Mesothelial cell of epicardium (in vitro differentiated cells): ENCODE measurements at places on chromosomes 7 and 10. TPM values are rescaled to one million over a fixed set of nuclear protein-coding genes. Genes with fewer than 3 reads are reported as not detected.

DNA sequence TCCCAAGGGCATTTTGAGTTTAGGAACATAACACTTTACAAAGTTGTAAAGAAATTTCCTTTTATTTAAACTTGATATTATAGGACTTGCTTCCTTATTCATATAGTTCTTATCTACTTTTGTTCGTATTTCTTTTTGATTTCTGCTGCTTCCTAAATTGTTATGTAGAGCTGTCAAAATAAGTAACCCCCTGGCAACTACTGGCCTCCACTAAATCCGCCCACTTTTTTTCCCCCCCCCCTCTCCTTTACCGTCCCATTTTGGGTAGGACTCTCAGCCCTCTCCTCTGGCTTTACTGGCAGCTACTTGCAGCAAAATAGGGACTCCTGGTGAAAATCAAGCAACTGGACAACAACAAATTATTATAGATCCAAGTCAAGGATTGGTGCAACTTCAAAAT, 1.1 kb downstream of the SP4 start:
- H3K4me3 ChIP-seq = peak overlapping the region; percentile 92
- peak overlapping the region; percentile 17 for H3K27ac ChIP-seq
- no peaks in the 10 kb centered on the region for H3K27me3 ChIP-seq
- DNase-seq = no peak

- no peak for DNase-seq
- H3K27ac ChIP-seq = no peak overlapping the region
- H3K4me3 ChIP-seq = no peak overlapping the region
- peaks cover 6% of the 10 kb centered on the region for H3K27me3 ChIP-seq
- H3K36me3 ChIP-seq = no peaks in the 10 kb centered on the region
These were observed 37.8 kb upstream of the SEC61G start for GRCh38 chr7:54796853-54797252.

DNA sequence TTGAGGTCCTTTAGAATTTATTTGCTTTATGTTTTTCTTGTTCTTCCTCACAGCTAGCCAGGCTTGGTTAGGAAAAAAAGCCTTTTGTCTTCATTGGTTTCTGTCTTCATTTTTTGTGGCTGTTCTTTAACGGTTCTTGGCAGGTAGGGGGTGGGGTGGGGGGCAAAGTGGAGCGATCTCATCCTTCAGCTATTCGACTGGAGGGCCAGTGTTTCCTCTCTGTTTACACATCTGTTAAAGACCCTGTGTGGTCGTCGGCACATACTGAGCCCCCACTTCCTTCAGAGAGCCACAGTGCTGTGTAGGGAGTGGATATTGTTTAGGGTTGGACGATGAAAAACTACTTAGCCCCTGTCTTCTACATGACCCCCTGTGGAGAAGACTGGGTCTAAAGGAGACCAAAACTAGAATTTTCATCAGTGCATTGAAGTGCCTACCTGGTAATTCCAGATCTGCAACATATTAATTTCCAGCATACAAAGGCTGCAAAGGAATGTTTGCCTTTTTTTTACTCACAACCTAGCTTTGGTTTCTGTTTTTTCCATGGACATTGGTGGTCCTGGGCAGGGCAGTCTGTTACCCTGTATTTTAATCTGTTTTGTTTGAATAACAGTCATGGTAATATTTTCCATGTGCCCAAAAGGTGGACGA, 29.0 kb downstream of the PRPF18 start:
- no peak for DNase-seq
- peaks cover 46% of the 10 kb centered on the region for H3K4me1 ChIP-seq
- H3K36me3 ChIP-seq = peaks cover 32% of the 10 kb centered on the region
- peak overlapping the region; percentile 14 for H3K4me3 ChIP-seq

GRCh38 chr7:117675497-117676435, 195.9 kb downstream of the CFTR start:
- no peak overlapping the region for H3K4me3 ChIP-seq
- H3K4me1 ChIP-seq = peaks cover 15% of the 10 kb centered on the region
- H3K27me3 ChIP-seq = no peaks in the 10 kb centered on the region
- no peak overlapping the region for H3K27ac ChIP-seq
- no peaks in the 10 kb centered on the region for H3K36me3 ChIP-seq
- no peak for DNase-seq

DNA sequence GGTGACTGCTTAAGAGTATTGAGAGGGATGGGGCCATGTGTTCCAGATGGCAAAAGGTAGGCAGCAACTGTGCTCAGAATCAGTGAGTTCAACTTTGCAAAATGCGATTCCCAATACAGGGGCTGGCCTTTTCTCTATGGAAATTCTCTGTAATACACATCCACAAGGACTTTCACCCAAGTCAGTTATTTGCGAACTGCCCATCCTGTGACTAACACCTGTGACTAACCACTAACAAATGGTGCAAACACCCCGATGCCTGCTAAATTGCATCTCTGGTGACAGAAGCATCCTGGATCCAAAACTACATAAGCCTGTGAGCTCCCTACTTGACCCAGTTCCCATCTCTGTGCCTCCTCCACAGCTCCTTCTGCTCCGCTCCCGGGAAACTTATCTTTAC, 9.0 kb upstream of the CUZD1 start:
- H3K4me3 ChIP-seq = no peak overlapping the region
- no peak for DNase-seq
- peaks cover 31% of the 10 kb centered on the region for H3K27me3 ChIP-seq
- H3K27ac ChIP-seq = no peak overlapping the region
- no peaks in the 10 kb centered on the region for H3K36me3 ChIP-seq
- H3K4me1 ChIP-seq = no peaks in the 10 kb centered on the region

- H3K4me3 ChIP-seq = no peak overlapping the region
- DNase-seq = no peak
- H3K4me1 ChIP-seq = no peaks in the 10 kb centered on the region
- peaks cover 33% of the 10 kb centered on the region for H3K27me3 ChIP-seq
- no peaks in the 10 kb centered on the region for H3K36me3 ChIP-seq
These were observed 34.0 kb upstream of the DLD start for GRCh38 chr7:107856806-107857540.

DNA sequence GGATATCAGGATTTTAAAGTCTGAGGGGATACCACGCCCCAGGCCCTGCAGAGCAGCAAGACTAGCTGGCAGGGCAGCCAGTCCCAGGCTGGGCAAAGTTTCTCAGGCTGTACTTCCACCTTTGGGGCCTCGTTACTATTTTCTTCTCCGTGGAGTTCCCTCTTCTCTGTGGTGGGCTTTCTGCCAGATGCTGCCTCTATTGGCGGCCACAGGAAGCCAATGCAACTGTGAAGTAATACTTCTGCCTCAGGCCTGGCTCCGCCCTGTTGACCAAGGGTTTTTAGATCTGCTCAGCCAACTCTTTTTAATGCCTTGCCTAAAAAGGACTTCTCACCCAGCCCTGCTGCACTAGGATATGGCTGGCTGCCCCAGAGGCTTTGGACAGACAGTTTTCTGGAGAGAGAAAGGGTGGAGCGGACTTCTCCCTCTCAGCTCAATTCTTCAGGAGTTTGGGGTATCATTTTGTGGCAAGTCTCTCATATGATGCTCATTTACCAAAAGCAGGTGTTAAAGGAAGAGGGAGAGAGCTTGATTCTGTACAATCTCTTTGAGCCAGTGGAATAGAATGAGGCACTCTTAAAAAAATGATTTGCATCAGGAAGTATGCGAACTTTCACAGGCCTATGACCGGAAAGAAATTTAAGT, 67.4 kb downstream of the HHEX start:
- peak; percentile 41 for DNase-seq
- no peaks in the 10 kb centered on the region for H3K36me3 ChIP-seq
- peak overlapping the region; percentile 21 for H3K27ac ChIP-seq
- H3K4me3 ChIP-seq = no peak overlapping the region
- H3K4me1 ChIP-seq = peaks cover 14% of the 10 kb centered on the region
- H3K27me3 ChIP-seq = peaks cover 4% of the 10 kb centered on the region

GRCh38 chr10:86172301-86172700, 194.3 kb downstream of the GRID1 start:
- H3K36me3 ChIP-seq = no peaks in the 10 kb centered on the region
- H3K27me3 ChIP-seq = peaks cover 6% of the 10 kb centered on the region
- no peaks in the 10 kb centered on the region for H3K4me1 ChIP-seq
- H3K27ac ChIP-seq = no peak overlapping the region

Gene GJD4
- not detected in 3 replicates for total RNA-seq

Gene TPK1
- 3.3 to 3.9 TPM (median 3.4 TPM) in 3 replicates for total RNA-seq

Gene SPDYE2B
- total RNA-seq = not detected in 3 replicates

Gene RHOBTB1
- total RNA-seq = 50.3 to 52.5 TPM (median 51.2 TPM) in 3 replicates

Gene TMEM225B
- total RNA-seq = 2.5 to 3.6 TPM (median 3.2 TPM) in 3 replicates

Gene ARHGEF5
- 35.9 to 37.6 TPM (median 37.4 TPM) in 3 replicates for total RNA-seq

Gene VAX1
- total RNA-seq = 0.09 TPM in 1 of 3 replicates, not detected in the others
